Stimulated activated CD8-positive, alpha-beta memory T cell treated with anti-CD3 and anti-CD28 coated beads, Interleukin-15, amount 100 ng/mL, for 4 hours (primary cell): ENCODE measurements at places on chromosomes 6 and 20.

GRCh38 chr6:137352859-137353258 lies 133.7 kb upstream of the IFNGR1 start:
- no peak for DNase-seq

DNA sequence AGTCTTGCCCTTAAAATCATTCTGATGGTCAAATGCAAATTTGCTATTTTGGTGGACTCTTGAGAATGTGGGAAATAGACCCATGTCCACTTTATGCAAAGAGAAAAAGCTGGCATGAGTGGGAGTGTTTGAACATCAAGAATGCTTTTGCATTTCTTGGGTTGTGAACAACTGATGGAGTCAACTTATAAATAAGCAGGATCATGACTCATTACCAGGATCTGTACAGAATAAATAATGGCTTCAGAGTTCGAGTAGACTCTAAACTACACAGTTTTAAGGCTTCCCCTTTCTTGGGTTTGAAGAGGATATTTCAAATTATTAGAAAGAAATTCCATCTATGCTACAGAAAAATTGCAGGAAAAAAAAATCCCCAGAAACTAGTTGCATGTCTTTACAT lies 195.5 kb downstream of the EYA4 start:
- no peak for DNase-seq

GRCh38 chr20:33034901-33035492 lies 3.5 kb downstream of the BPIFB6 start:
- DNase-seq, result no peak

GRCh38 chr20:1331101-1331500 lies 2.2 kb upstream of the SDCBP2 start:
- no peak for DNase-seq

DNA sequence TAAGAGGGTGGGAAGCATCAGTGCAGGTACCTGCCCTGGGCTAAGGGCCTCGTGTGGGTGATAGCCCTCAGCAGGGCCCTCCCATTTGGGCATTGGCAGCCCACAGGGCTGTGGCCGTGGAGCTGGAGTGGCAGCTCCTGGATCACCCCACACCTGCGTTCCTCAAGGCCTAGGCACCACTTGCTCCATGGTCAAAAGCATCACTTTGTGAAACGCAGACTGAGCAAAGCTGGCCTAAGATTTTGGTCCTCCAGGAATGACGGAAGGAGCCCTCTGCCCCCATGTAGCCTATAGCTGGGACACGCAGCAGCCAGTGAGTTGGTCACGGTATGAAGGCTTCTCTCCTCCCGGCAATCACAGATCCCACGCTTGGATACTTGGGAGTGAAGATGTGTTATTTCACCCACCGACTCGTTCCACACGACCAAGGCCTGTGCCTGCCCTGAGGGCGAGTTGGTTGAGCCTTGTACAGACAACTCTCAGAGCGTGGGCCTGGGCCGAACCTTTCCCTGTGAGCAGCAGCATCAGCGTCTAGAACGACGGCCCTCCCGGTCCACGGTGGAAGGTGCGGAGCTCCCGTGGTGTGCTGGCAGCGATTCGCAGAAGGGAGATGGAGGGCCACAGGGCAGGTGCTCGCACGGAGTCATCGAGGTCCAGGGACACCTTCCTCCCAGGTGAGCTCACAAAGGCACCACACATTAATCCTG lies 39.7 kb downstream of the THBS2 start:
- no peak for DNase-seq

- DNase-seq, result no peak
Observed at GRCh38 chr6:99822741-99823512, 171.1 kb downstream of the MCHR2 start.

DNA sequence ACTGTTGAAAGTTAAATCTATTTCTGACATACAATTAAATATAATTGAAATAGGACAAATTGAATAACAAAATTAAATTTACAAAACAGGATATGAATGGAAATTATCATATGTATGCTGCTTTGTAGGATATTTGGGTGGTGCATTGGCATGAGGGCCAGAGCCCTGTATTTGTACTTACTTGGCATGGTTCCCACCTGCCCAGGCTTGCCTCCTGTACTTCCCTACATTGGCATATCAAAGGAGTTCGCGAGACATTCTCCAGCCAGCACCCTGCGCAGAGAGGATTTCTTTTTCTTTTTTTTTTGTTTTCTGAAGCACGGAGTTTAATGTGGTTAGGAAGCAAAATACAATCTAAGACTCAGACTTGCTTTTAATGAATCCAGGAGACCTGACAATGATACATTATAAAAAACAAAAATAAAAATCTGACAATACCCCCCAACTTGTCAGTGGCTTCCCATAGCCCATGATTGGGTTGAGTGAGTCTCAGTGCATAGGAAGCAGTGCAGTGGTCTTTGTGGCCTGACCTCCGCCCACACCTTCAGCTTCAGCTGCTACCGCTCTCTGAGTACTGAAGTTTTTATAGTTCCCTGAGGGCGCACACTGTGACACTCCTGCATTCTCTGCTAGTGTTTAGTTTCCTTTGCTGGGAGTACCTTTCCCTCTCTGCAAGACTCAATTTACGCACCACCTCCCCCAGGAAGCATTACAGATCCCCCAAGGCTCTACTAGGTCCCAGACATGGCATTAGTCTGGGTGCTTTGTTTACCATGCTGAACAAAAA lies 440.8 kb downstream of the UTRN start:
- no peak for DNase-seq

DNA sequence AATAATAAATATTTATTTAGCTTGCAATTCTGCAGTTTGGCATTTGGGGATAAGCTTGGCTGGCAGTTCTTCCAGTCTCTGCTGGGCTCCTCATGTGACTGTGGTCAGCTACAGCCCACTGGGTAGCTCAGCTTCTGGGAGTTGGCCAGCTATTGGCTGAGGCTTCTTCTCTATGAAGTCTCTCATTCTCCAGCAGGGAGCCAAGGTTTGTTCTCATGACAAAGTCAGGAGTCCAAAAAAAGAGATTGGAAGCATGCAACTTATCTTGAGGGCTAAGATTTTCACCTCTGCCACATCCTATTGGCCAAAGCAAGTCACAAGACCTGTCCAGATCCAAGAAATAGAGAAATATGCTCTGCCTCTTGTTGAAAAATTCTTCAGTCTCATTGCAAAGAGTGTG lies 94.6 kb downstream of the SNAP25 start:
- DNase-seq, result no peak

GRCh38 chr6:32980488-32981038 lies 12.2 kb downstream of the BRD2 start:
- DNase-seq, result no peak

DNA sequence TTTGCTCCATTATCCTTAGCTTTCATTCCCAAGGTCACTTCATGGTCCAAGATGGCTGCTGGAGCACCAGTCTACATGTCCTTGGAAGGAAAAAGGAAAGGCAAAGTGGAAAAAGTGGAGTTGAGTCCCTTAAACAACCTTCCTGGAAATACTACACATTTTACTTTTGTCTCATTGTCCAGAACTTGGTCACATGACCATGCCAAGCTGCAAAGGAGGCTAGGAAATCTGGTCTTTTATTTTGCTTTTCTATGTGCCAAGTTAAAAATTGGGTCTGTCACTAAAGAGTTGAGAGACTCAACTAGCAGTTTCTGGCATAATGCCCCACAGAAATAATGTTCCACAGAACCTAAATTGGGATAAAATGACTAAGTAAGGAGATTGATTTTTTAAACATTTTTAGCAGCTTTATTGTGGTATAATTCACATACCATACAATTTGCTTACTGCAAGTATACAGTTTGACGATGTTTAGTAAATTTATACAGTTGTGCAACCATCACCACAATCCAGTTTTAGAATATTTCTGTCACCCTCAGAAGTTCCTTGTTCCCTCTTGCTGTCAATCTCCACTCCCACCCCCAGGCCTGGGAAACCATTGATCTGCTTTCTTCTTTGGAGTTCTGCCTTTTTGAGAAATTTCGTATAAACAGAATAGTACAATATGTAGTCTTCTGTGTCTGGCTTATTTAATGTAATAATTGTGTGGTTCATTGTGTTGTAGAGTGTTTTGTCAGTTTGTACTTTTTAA lies 5.6 kb upstream of the CHD6 start:
- no peak for DNase-seq

- no peak for DNase-seq
Observed at GRCh38 chr6:13593720-13594119, 19.3 kb downstream of the SIRT5 start.

DNA sequence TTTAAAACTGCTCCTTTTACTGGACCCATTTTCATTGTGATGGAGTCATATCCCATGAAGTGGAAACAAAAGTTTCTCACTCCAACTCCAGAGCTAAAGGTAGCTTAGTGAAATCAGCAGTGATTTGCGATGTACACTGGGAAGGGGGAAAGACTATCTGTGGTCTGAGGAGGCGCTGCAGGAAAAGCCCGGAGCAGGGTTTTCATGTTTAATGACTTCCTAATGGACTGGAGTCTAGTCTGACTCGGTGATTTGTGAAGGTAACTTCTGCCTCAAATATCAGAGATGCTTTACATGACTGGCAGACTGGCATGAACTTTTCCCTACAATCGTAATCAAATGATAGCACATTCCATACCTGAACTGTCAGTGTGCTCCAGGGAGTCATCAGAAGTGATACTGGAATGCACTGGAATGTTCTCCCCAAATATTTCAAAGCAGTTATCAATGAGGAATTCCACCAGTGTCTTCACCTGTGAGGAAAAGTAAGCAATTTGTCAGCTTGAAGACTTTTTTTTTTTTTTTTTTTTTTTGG lies 7.0 kb downstream of the TAGAP start:
- no peak for DNase-seq

DNA sequence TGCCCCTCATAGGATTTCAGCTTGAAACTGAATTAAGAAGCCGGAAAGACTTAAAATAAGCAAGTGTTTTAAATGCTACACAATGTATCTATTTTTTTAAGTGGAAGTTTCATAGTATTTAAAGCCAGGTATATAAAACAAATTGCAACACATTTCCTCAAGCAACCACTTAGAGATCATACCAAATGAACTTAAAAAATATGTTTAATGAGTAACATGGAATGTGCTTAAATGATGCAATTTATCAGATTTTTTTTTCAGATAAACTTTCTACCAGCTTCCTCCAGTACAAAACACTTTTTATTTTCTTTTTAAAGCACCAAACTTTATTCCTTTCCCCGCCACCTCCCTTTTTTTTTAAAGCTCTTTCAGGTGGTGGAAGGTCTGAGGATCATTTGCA lies 534.3 kb downstream of the BMP2 start:
- no peak for DNase-seq

GRCh38 chr6:5108536-5109150 lies 23.5 kb downstream of the PPP1R3G start:
- no peak for DNase-seq

- no peak for DNase-seq
Observed at GRCh38 chr20:56420940-56421688, 9.1 kb downstream of the CASS4 start.

GRCh38 chr20:10170261-10170660 lies 48.4 kb upstream of the SNAP25 start:
- DNase-seq, result no peak

DNA sequence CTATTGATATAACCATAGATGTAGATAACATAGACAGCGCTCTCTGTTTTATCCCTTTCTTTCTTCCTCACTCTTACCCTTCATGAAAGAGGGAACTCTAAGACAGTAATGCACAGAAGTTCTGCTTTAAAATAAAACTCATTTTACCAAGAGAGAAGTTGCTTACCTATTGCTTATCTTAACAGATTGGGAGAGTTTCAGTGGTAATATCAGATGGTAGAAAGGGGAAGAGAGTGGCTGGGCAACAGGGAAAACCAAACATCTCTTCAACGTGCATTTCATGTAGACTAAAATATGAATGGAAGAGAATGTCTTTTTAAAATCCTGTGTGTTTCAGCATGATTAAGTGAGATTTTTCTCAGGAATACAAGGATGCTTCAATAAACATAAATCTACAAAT lies 45.3 kb upstream of the SIRPG start:
- no peak for DNase-seq
